ENCODE measurements at places on chromosomes 4 and X. TPM values are rescaled to one million over a fixed set of nuclear protein-coding genes. Genes with fewer than 3 reads are reported as not detected.

Gene ARHGAP24
- 75.7 TPM for total RNA-seq

Gene ANXA3
- 47.5 TPM for total RNA-seq

Gene MAGEB1
- total RNA-seq = not detected

Gene NDNF
- total RNA-seq = 35.4 TPM

Gene PDGFRA
- 253 TPM for total RNA-seq

Gene GCNA
- 2.6 TPM for total RNA-seq

Gene FGB
- 5.6 TPM for total RNA-seq

Gene PIM2
- total RNA-seq = 9.3 TPM

Gene TMEM47
- 44.8 TPM for total RNA-seq

Gene GPRIN3
- total RNA-seq = 12.6 TPM

Gene CXCL13
- 0.58 TPM for total RNA-seq

Gene ALAS2
- 197 TPM for total RNA-seq

Gene PSAPL1
- total RNA-seq = not detected

Gene VEGFD
- 0.58 TPM for total RNA-seq

Gene DGKK
- total RNA-seq = 3.2 TPM

Gene WDR19
- 46.6 TPM for total RNA-seq

Gene SHROOM4
- total RNA-seq = 21.8 TPM

Gene CLIC2
- 4.4 TPM for total RNA-seq

Gene AWAT2
- not detected for total RNA-seq

Gene DIPK2B
- 13.4 TPM for total RNA-seq

Gene MAGEA4
- not detected for total RNA-seq

Gene P2RY4
- 0.35 TPM for total RNA-seq

All from metanephros (tissue), 2 donors.